Left cardiac atrium (tissue), 4 donors: ENCODE measurements at places on chromosomes 11 and 22. TPM values are rescaled to one million over a fixed set of nuclear protein-coding genes. Genes with fewer than 3 reads are reported as not detected.

ASPHD2 gene
- total RNA-seq = 0.31 TPM

SERPING1 gene
- total RNA-seq = 198 TPM

AQP11 gene
- total RNA-seq = 0.94 TPM

GRCh38 chr22:34010259-34010658 is 90.0 kb upstream of the LARGE1 start:
- no peak for DNase-seq

DNA sequence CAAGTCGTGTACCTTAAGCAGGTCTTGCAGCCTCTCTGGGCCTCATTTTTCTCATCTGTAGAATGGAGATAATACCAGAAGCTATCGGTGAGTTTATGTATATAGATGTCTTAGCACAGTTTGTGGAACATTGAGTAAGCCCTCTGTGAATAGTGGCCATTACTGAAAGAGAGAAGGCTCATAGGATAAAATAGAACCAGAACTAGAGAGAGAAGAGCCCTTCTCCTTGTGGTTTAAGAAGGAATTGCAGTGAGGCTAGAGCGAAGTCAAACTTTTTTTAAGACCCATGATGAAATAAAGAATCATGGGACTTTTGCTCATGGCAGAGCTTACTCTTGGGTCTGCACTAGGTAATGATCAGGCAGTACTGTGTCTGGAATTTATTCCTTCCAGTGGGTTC is 137.1 kb downstream of the TRIM44 start:
- DNase-seq = no peak
